ENCODE measurements at places on chromosomes 16 and 17.

DNA sequence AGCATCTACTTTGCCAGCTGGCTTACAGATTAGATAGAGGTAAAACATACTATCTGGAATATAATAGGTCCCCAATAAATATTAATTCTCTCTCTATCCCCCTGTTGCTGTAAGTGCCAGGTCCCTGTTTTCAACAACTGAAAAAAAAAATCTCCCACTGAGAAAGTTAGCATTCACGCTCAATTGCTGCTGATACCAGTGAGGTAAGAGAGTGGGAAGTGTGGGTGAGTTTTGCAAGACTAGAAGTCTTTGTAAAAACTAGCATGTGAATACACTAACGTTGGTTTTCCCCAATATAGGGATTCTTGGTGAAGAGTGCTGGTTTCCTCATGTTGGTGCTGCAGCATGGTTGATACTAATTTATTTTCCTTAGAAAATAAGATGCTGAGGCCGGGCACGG, 11.7 kb upstream of the TAOK1 start:
- DNase-seq = no peak

- no peak for DNase-seq
Measured at GRCh38 chr16:9610727-9611126, 519.3 kb downstream of the HAPSTR1 start.

GRCh38 chr17:557371-557770, 157.3 kb downstream of the VPS53 start:
- no peak for DNase-seq

DNA sequence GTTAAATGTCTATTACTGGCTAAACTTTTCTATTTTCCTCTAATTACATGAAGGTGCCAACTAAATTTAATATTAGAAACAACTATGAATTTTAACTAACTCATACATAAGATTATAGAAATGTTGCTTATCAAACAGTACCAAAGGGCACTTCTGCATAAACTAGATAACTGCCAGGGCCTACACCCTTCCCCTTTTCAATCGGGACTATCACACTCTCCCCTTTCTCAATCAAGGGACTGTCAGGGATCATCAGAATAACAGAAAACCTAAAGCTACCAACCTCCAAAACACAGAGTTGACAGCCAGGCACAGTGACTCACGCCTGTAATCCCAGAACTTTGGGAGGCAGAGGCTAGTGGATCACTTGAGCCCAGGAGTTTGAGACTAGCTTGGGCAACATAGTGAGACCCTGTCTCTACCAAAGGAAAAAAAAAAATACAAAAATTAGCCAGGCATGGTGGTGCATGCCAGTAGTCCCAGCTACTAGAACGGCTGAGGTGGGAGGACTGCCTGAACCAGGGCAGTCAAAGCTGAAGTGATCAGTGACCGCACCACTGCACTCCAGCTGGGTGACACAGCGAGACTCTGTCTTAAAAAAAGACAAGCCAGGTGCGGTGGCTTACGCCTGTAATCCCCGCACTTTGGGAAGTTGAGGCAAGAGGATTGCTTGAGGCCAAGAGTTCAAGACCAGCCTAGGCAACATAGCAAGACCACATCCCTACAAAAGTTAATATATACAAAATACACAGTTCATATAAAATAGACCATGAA, 3.2 kb upstream of the PHLPP2 start:
- no peak for DNase-seq

DNA sequence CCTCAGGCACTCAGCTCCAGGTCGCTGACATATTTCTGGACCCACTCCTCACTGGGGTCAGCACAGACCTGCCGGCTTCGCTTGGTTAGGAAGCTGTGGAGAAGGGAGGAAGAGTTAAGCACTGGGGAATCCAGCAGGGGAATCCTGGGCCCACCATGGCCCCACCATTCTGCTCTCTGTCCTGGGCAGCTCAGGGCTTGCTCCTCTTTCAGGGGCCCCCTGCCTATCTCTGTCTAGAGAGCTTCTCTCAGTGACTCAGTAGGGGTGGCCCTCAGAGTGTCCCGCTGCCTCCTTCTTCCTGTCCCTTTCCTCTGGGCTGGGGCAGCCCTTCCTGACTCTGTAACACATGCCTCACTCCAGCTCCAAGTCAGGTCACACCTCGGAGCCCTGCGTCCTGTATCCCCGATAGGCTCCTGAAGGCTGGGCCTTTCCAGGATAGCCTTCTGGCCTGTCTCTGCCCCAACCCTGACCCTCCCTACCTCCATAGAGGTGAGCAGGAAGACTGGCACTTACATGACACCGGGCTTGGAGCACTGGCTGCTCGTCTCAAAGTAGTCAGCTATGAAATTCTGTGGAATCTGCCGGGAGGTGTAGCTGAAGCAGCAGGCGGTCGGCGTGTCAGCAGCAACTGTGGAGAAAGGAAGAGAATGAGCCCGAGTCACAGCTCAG, 1.1 kb downstream of the CCL3 start:
- no peak for DNase-seq

DNA sequence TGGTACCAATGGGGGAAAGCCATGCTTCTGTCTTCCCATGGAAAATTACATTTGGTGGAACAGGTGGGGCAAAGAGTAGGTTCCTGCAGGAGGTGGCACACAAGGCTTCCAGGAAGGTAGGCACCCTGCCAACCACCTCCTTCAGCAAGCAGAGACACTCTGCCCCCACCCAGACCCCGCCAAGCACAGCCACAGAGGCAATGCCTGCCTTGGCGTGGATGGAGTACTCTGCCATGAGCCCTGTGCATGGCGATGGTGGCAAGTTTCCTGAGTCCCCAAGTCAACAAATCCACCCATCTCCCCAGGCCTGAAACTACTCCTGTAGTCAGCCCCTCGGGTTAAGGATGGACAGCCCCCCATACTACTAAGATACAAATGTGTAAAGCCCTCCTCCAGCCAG, 119.2 kb upstream of the GNAO1 start:
- no peak for DNase-seq

GRCh38 chr17:67995570-67996263, 552 bp downstream of the C17orf58 start:
- no peak for DNase-seq

GRCh38 chr17:18141210-18141803, 32.8 kb downstream of the MYO15A start:
- peak; percentile 55 for DNase-seq

GRCh38 chr16:51971184-51971583, 575.8 kb downstream of the TOX3 start:
- peak; percentile 45 for DNase-seq

GRCh38 chr16:11022002-11022401, 77.6 kb downstream of the CLEC16A start:
- no peak for DNase-seq

DNA sequence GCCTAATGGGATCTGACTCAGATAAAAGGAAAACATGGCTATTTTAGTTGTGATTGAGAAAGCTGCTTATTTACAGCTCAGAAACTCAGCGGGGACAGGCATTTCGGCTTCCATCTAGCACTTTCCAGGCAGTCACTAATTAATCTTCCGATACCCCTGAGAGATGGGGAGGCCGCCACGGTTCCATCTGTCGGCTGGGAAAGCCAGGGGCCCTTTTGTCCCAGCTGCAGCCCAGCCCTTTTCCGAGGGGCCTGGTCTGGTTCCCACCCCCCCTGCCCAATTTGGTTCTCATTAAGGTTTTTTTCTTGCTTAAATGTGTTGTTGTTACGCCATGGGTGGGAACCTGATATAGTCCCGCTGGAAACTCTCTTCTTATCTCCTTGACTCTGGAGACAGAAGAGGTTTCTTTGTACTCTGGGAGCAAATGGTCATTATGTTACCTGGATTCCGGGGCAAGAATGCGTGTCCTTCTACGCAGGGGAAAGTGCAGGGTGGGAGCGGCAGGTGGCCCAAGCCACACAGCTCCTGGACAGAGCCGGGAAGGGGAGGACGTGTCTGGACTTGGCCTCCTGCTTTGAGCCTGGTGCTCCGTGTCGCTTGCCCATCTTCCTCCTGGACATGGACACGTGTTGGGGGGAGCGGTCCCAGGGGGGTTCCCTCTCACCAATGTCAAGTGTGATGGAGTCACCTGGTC, 50.9 kb upstream of the GSE1 start:
- no peak for DNase-seq

GRCh38 chr17:73800893-73801292, 156.6 kb upstream of the SDK2 start:
- no peak for DNase-seq

GRCh38 chr16:966505-966904, 4.3 kb downstream of the LMF1 start:
- no peak for DNase-seq

DNA sequence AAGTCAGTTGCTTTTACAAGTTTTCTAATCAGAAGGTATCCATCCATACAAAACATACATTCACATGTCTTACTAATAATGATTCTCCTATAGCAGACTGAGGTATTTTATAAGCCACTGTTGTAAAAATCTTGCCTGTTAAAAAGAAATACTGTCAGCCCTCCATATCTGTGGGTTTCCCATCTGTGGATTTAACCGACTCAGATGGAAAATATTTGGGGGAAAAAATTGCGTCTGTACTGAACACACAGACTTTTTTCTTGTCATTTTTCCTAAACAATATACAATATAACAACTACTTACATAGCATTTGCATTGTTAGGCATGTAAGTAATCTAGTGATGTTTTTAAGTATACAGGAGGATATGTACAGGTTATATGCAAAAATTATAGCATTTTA, 90.4 kb downstream of the PARN start:
- DNase-seq = no peak

GRCh38 chr17:70434536-70435490, 265.5 kb downstream of the KCNJ2 start:
- no peak for DNase-seq
